Mesendoderm (in vitro differentiated cells): ENCODE measurements at places on chromosomes 12 and 14.

GRCh38 chr12:105262461-105263184 lies 26.6 kb upstream of the APPL2 start:
- H3K36me3 ChIP-seq = no peaks in the 10 kb centered on the region
- H3K27ac ChIP-seq = no peak overlapping the region
- DNase-seq = no peak
- no peaks in the 10 kb centered on the region for H3K4me1 ChIP-seq

DNA sequence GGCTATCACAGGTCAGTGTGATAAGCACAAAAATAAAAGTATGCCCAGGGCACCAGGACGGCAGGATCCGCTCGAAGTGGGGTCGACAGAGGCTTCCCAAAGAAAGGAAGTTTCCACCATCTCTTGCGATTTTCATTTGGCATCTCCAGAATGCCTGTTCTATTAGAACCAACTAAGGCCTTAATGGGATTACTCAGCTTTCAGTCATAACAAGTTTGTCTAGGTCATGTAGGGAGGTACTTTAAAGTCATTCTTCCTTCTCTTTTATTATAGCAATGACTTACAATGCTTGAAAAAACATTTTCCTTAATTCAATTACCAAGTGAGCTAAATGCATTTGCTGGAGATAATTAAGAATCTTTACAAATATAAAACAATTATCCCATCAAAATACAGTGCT lies 83.6 kb upstream of the DIO3 start:
- H3K27ac ChIP-seq = no peak overlapping the region
- peaks cover 8% of the 10 kb centered on the region for H3K4me1 ChIP-seq
- no peak overlapping the region for H3K4me3 ChIP-seq
- no peaks in the 10 kb centered on the region for H3K27me3 ChIP-seq
- no peak for DNase-seq

DNA sequence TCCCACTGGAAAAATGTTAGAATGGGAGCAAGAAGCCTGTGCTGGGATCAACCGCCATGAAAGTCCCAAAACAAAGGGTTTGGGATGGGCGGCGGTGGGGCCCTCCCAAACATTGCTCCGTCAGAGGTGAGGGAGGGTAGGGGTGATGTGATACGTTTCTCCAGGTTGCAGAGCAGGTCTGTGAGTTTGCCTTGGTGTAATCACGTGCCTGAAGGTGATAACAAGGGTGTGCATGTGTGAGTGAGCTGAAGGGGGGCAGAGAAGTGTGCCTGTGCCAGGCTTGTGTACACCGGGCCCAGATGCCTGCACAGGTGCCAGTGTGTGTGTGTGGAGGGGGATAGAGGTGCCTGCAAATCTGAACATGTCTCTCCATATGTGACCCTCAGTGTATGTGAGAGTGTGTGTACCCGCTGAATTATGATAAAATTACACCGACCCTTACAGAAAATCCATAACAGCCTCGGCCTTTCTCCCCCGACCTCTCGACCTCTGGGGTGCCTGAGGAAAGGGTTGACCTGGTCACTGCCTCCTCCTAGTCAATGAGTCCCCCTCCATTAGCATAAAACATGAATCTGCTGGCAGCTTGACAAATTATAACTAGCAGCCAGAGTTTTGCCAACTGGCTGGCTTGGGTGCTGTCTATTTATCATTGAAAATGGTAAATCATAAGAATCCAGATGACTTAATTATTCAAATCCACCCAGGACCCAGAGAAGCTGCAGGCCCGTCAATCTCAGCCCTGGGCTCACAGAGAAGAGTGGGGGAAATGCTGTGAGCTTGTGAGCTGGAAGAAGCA lies 55.6 kb downstream of the SMUG1 start:
- no peaks in the 10 kb centered on the region for H3K4me1 ChIP-seq
- H3K27me3 ChIP-seq = peaks cover 40% of the 10 kb centered on the region
- H3K4me3 ChIP-seq = no peak overlapping the region
- DNase-seq = no peak
- H3K27ac ChIP-seq = no peak overlapping the region
- no peaks in the 10 kb centered on the region for H3K36me3 ChIP-seq

DNA sequence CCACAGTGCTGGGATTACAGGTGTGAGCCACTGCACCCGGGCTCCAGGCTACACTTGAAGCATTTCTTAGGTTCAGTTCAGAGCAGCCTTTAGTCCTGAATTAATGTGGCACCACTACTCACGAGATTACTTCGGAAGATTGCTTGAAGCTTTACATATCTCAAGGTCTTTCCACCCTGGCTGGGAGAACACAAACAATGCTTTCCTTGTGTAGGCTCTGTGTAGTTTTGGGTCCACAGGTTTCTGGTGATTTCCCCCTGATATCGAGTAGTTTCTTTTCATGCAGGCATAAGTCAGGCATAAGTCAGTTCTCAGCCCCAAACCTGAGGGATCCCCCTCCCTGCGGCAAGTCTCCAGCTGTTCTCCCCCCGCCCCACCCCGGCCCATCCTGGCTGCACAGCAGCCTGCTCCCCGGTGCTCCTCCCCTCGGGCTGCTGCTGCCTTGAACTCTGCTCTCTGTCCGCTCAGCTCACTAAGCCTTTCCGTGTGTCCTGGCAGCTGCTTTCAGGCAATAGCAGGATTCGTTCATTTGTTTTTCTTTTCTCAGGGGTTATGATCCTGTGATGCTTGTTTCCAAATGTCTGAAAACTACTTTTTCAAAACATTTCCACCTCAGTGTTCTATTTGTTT lies 417.7 kb downstream of the TMEM121 start:
- no peaks in the 10 kb centered on the region for H3K36me3 ChIP-seq
- H3K27ac ChIP-seq = no peak overlapping the region
- no peaks in the 10 kb centered on the region for H3K4me1 ChIP-seq
- H3K27me3 ChIP-seq = no peaks in the 10 kb centered on the region
- no peak for DNase-seq
- no peak overlapping the region for H3K4me3 ChIP-seq

DNA sequence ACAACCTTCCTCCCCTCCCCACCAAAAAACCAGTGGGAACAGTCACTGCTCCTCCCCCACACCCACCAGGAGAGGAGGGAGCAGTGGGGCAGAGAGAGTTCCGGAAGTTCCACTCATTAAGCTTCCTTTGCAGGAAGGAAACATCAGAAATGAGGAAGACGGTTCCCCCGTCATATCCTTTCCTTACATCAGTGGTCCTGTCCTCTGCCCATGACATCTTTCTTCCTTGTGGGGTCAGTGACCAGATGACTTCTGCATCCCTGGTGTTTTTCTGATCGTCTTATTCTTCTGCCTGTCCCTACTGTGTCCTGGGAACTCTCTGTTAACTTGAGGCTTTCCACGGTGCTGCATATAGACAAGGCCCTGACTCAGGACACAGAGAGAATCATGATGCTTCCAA lies 40.8 kb upstream of the SPTLC2 start:
- H3K36me3 ChIP-seq = no peaks in the 10 kb centered on the region
- no peaks in the 10 kb centered on the region for H3K4me1 ChIP-seq
- no peak overlapping the region for H3K4me3 ChIP-seq
- no peak for DNase-seq

DNA sequence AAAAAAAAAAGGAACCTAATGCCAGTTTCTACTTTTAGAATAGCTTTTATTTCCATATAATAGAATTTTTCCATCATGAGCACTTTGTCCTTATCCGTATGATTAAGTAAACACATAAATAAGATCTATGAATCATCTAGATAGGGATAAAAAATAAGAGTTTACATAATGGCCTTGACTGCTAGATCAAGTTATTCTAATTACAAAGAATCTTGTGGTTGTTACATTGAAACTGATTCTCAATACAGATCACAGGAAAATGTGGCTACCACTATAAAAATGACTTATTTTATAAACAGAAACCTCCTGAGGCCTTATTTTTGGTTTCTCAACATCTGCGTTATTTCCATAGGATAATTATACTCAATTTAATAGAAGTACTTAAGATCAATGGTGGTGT lies 34.4 kb upstream of the NDUFA12 start:
- DNase-seq = no peak
- no peaks in the 10 kb centered on the region for H3K27me3 ChIP-seq
- H3K27ac ChIP-seq = no peak overlapping the region
- H3K36me3 ChIP-seq = no peaks in the 10 kb centered on the region
- H3K4me1 ChIP-seq = no peaks in the 10 kb centered on the region

- H3K4me3 ChIP-seq = no peak overlapping the region
- H3K36me3 ChIP-seq = no peaks in the 10 kb centered on the region
- H3K27me3 ChIP-seq = no peaks in the 10 kb centered on the region
- DNase-seq = no peak
- H3K27ac ChIP-seq = no peak overlapping the region
Observed at GRCh38 chr12:115543269-115543668, 734.2 kb downstream of the MED13L start.

DNA sequence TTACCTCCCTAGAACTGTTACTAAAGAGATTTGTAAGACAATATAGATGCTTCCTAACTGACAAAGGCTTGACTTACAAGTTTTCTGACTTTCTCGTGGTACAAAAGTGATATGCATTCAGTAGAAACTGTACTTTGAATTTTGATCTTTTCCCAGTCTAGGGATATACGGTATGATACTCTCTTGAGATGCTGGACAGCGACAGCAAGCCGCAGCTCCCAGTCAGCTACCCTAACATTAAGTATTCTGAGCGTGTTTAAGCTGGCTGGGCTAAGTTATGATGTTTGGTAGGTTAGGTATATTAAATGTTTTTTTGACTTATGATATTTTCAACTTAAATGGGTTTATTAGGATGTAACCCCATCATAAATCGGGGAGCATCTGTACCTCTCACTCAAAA lies 55.2 kb upstream of the CDKL1 start:
- H3K27me3 ChIP-seq = no peaks in the 10 kb centered on the region
- no peak overlapping the region for H3K27ac ChIP-seq
- no peak for DNase-seq
- no peaks in the 10 kb centered on the region for H3K4me1 ChIP-seq
- H3K4me3 ChIP-seq = no peak overlapping the region

GRCh38 chr14:75979071-75979571 lies 2.7 kb downstream of the TGFB3 start:
- H3K27ac ChIP-seq = no peak overlapping the region
- no peaks in the 10 kb centered on the region for H3K36me3 ChIP-seq
- H3K4me1 ChIP-seq = peaks cover 8% of the 10 kb centered on the region
- peak; percentile 57 for DNase-seq
- no peaks in the 10 kb centered on the region for H3K27me3 ChIP-seq

- H3K27ac ChIP-seq = no peak overlapping the region
- no peak for DNase-seq
- no peak overlapping the region for H3K4me3 ChIP-seq
Observed at GRCh38 chr14:104319491-104320241, 181.3 kb downstream of the KIF26A start.

- H3K4me1 ChIP-seq = no peaks in the 10 kb centered on the region
- H3K27me3 ChIP-seq = no peaks in the 10 kb centered on the region
- no peak overlapping the region for H3K27ac ChIP-seq
- DNase-seq = no peak
Observed at GRCh38 chr12:51362307-51362706, 15.8 kb upstream of the CELA1 start.

GRCh38 chr12:26003065-26003464 lies 44.6 kb downstream of the RASSF8 start:
- H3K36me3 ChIP-seq = no peaks in the 10 kb centered on the region
- no peaks in the 10 kb centered on the region for H3K27me3 ChIP-seq
- H3K4me1 ChIP-seq = no peaks in the 10 kb centered on the region
